CD4-positive, alpha-beta T cell treated with Interleukin-21 for 1 hour (primary cell): ENCODE measurements at places on chromosomes 4 and X.

DNA sequence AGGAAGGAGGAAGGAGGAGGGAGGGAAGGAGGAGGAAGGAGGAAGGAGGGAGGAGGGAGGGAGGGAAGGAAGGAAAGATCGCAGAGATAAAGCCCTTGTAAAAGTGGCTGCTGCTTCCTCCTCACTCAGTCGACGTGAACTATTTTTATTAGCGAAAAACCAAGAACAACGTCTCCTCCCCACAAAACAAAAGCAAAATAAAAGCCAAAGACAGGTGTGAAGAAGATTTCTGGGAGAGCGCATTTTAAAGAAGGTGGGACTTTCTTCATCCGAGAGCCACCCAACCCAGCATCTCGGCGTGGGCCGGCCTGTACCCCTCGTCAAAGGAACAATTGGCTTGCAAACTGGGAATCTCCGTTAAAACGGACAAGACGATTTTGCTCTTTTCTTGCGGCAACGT is 40.7 kb upstream of the ASMTL start:
- no peak for DNase-seq

DNA sequence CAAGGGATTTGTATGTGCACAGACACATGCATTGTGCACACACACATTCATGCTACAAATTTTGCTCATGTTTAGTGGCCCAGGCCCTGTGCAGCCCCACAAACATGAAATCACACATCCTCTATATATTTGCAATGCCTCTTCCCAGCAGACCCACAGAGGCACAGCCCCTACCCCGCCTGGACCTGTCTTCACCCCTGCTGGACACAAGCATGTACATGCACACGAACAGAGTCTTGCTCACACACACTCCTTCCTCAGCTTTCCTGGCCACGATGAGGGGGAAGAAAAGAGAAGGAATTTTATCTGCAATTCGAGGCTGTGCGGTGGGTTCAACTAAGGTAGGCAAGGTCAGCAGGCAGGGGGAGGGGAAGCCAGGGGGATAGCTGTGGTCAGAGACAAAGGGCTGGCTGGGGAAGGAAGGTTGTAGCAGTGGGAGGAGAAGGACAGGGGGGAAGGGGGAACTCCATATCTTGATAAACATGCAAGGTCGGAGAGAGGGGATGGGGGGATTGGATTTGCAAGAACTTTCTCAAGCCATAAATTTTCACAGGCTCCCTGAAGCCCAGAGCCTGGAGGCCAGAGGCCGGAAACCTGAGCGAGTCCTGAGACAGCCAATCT is 156.4 kb downstream of the EFNB1 start:
- no peak for DNase-seq

DNA sequence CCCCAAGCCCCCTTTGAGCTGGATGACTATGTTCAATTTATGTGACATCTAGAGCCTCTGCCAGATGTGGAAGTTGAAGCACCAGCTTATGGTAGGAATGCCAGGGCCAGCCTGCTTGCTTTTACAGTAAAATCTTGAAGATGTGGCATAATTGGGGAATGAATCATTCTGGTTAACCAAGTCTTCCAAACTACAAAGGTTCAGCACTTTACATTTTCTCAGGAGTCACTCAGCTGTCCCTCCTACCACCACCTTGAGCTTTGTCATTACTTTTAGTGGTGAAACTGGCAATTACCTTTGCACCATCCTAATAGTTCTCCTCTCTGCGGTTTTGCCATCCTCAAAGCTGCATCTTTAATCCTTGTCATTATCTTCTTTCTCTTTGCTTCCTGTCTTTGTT is 172.2 kb downstream of the HS6ST2 start:
- DNase-seq = no peak

DNA sequence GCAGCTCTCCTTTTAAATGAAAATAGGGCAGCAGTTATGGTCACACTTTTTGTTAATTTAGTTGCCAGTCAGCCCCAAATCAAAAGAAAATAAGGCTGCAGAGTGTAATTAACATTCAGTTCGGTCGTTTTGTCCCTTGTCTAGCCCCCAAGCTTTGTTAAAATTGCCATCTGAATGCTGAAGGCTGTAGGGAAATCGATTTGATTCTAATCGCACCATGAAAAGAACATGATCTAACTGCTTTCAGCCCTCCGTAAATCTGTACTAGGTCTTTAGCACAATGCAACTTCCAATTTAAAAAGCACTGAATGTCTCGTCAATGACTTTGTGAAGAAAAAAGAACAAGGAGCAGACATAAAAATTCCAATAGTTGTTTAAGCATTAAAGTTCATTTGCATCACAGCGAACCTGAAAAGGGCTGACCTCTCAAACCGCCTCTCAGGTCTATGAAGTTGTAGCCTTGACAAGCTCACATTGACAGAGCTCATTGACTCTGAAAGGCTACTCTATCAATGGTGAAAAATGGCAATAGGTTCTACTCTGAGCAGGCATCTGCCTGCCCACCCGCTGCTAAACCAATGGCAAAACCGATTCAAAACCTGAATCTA is 48.9 kb downstream of the CHIC2 start:
- DNase-seq = no peak

GRCh38 chr4:2802618-2803531 is 10.0 kb downstream of the SH3BP2 start:
- no peak for DNase-seq

- DNase-seq = no peak
These were observed 4.7 kb downstream of the NUDT6 start for GRCh38 chr4:122917731-122918130.

DNA sequence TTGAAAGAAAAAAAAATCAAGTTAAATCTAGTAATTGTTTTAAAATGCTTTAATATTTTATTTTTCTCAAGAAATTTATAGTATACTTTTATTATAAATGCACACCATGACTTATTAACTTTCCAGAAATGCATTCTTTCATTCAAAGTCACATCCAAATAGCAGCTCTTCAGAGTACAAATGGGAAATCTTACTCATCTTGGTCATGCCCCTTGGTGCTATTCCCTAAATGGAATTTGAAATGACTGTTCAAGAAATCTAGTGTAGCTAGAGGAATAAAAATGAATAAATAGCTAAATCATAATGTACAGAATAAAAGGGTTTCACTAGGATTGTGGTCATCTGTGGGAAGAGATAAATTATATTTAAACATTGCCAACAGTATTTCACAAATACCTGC is 1139.7 kb downstream of the PCDH18 start:
- no peak for DNase-seq

DNA sequence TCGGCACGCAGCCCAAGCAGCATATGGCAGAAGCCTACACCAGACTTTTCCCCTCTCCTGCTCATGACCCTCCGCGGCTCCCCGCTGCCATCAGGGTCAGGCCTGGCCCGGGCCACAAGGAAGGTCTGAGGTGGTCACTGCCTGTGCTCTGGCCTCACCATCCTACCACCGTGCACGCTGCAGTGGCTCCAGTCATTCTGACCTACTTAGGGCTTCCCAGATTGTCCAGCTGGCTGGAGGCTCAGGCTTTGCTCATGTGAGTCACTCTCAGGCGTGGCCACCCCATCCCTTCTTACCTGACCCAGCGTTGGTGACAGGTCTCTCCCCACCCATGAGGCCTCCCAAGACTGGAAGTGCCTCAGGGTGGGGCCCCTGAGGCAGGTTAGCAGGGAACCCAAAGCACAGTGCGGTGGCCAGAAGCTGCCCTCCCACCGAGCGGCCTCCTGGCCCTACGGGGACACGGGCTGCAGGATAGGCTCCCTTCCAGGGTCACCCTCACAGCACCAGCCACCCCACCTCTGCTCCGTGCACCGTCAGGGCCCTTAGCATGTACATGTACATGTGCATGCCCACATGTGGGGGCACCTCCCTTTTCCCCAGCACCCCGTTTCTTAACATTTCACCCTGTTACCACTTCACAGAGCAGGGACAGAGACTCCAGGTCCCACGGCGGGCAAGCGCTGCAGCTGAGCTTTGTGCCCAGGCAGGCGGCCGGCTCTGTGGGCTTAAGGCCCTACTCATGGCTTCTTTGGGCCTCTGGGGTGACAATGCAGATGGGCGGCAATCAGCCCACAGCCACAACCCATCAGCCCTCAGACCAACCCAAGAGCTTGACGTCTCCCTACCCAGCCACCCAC is 2.2 kb downstream of the TREX2 start:
- DNase-seq = no peak

DNA sequence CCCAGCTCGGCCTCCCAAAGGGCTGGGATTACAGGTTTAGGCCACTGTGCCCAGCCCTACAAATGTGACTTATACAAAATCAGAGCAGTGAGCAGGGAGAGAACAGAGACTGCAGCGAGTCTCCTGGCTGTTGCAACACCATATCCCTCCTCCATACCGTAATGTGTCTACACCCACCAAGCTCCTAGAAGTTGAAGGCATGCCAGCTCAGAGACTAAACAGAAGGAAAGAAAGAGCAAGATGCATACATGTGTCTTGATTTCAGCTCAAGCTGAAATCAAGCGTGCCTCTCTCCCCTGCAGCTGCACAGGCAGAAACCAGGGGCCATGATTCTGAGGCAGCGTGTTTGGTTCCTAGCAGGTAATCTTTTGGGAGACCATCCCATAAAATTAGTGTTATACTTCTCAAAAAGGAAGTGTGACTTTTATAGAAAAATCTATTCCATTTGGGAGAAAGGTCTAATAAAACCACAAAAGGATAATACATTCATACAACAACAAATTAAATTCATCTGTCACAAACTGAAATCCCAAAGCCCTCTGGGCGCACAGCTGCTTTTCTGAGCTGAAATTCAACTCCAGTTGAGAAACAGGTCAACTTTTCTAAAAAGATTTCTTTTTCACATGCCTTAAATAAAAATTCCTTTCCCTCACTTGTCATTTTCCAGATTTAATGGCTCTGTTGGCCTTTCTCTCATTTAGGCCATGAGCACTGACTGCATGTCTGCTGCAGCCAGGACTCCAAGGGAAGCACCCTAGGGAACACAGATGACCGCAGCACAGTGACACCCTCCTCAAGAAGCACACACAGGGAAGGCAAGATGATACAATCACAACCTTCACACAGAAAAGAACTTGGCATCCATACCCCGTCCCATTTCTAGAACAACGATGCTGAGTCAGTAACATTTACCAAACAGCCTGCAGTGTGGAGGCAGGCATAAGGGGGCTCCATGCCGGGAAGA is 34.4 kb downstream of the AFAP1 start:
- no peak for DNase-seq
